ENCODE measurements at places on chromosomes 16 and 17.
A peak's percentile ranks its signal among the peaks of the same experiment; 100 is the strongest.

- no peaks in the 10 kb centered on the region for H3K27me3 ChIP-seq
- no peaks in the 10 kb centered on the region for H3K36me3 ChIP-seq
- no peak for DNase-seq
Measured at GRCh38 chr17:8357910-8358309, 18.3 kb downstream of the ODF4 start.

DNA sequence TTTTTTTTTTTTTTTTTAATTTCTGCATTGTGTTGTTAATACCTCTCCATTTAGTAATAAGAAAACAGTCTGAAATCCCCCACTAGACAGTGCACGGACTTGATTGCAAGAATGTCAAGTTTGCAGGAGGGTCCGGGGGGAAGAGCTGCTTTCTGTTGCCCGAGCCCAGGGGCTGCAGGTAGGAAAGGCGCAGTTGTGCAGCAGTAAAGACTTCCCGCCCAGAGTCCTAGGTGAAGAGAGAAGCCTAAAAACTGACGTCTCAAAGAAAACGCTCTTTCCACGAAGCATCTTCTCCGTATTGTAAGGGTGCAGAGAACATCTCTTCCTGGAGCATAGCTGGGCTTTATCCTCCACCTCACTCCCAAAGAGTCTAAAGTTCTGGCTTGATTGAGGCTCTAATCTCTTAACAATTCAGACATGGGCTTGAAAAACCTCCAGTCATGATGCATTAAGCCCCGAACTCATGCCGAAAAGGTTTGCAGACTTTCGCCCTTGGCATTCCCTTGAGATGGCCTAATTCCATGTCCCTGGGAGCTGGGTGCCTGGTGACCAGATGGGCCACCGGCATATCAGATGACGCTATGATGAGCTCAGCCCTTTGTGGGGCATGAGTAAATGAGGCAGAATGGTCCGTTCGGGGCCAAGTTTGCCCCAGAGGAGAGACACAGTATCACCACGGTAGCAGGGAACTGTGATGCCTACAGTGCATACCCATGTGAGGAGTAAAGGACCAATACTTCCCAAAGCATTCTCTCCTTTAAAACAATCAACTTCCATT, 436.2 kb upstream of the ZFHX3 start:
- DNase-seq = no peak
- H3K36me3 ChIP-seq = no peaks in the 10 kb centered on the region
- H3K27ac ChIP-seq = no peak overlapping the region
- H3K27me3 ChIP-seq = peaks cover 4% of the 10 kb centered on the region

DNA sequence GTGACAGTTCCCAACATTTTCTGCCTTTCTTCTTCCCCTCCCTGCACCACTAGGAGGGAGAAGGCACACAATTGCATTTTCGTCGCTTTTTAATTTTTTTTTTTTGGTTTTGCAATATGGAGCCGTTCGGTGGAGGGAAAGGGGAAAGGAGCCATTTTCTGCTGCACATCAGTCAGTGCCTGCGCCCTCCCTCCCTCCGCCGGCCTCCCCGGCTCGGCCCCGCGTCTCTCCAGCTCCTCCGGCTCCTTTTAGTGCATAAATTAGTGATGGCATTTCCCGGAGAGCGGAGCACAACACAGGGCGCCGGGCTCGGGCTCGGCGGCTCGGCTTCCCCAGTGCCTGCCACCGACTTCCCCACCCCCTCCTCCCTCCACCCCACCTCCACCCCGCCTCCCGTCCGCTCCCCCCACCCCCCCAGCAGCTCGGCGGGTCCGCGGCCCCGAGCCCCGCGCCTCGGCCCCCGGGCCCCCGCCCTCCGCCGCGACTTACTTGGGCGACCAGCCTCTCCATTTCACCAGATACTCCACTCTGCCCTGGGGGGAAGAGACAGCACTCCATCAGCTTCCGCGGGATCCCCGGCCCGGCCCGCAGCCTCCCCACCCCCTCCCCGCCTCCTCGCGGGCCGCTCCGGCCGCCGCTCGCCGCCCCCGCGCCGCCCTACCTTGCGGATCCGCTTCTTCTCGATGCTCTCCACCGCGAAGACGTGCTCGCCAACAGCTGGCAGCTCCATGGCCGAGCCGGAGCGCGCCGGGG, 542 bp downstream of the CBX4 start:
- H3K27me3 ChIP-seq = peaks cover 87% of the 10 kb centered on the region
- no peak overlapping the region for H3K27ac ChIP-seq
- H3K4me1 ChIP-seq = peaks cover 6% of the 10 kb centered on the region
- DNase-seq = peak; percentile 73
- H3K4me3 ChIP-seq = peak overlapping the region; percentile 59
- H3K36me3 ChIP-seq = peaks cover 20% of the 10 kb centered on the region

- DNase-seq = no peak
- H3K27ac ChIP-seq = no peak overlapping the region
- H3K4me1 ChIP-seq = peaks cover 3% of the 10 kb centered on the region
- H3K27me3 ChIP-seq = peaks cover 13% of the 10 kb centered on the region
- peak overlapping the region; percentile 49 for H3K4me3 ChIP-seq
- no peaks in the 10 kb centered on the region for H3K36me3 ChIP-seq
Measured at GRCh38 chr17:75721463-75722011, 278 bp downstream of the ITGB4 start.

GRCh38 chr17:37527249-37527851, 37.7 kb downstream of the DUSP14 start:
- no peak overlapping the region for H3K4me3 ChIP-seq
- H3K27ac ChIP-seq = no peak overlapping the region
- no peaks in the 10 kb centered on the region for H3K4me1 ChIP-seq
- peak; percentile 40 for DNase-seq
- no peaks in the 10 kb centered on the region for H3K36me3 ChIP-seq

DNA sequence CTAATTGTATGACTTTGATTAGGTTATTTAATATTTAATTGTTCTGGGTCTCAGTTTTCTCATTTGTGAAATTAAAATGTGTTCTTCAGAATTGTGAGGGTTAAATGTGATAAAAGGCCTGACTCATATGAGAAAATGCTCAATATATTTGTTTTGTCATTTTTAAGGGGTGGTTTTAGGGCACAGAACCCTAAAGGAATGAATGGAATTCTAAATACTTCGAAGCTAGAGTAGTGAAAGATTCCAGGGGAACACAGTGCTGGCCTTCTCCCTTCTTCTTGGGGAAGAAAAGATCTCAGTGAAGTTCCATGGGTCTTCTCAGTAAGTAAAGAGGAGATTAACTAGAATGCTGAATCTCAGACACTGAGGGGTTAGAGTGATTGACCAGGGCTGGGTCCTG, 3.9 kb upstream of the SMPD3 start:
- no peak overlapping the region for H3K4me3 ChIP-seq
- peaks cover 7% of the 10 kb centered on the region for H3K27me3 ChIP-seq
- no peaks in the 10 kb centered on the region for H3K36me3 ChIP-seq
- peaks cover 8% of the 10 kb centered on the region for H3K4me1 ChIP-seq
- no peak overlapping the region for H3K27ac ChIP-seq

GRCh38 chr17:11991461-11991860, 5.8 kb downstream of the ZNF18 start:
- H3K4me1 ChIP-seq = no peaks in the 10 kb centered on the region
- DNase-seq = no peak
- H3K27me3 ChIP-seq = no peaks in the 10 kb centered on the region
- H3K27ac ChIP-seq = no peak overlapping the region

GRCh38 chr16:78098595-78099270, 721 bp upstream of the WWOX start:
- peaks cover 11% of the 10 kb centered on the region for H3K27me3 ChIP-seq
- no peak for DNase-seq
- H3K4me1 ChIP-seq = no peaks in the 10 kb centered on the region
- 0 out of 2 replicates have a peak, but pooled peaks cover 4% of the 10 kb centered on the region for H3K36me3 ChIP-seq
- H3K4me3 ChIP-seq = peak overlapping the region; percentile 93

DNA sequence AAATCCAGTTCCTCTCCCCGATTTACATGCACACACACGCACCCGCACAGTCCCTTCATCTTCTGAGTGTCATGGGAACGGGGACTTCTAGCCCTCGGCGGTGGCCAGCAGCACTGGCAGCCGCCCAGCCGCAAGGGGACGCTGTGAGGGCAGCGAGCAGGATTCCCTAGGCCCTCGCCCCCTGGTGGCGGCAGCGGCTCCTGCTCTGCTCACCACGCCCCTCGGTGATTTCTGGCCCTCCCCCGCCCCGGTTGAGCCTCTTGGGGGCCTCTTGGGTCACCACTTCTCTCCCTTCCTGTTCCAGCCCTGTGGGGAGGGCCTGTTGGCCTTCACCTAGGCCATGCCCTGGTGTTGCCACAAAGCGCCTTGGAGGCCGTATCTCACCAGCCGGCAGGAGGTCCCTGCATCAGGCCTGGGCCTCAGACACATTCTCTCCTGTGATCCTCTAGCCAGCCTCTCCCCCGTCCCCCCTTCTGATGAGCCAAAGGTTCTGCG, 75.2 kb upstream of the KSR1 start:
- peak; percentile 68 for DNase-seq
- no peaks in the 10 kb centered on the region for H3K4me1 ChIP-seq
- no peaks in the 10 kb centered on the region for H3K27me3 ChIP-seq
- H3K27ac ChIP-seq = no peak overlapping the region
- H3K36me3 ChIP-seq = no peaks in the 10 kb centered on the region
- H3K4me3 ChIP-seq = no peak overlapping the region

- no peaks in the 10 kb centered on the region for H3K36me3 ChIP-seq
- DNase-seq = no peak
- no peaks in the 10 kb centered on the region for H3K4me1 ChIP-seq
- no peaks in the 10 kb centered on the region for H3K27me3 ChIP-seq
- no peak overlapping the region for H3K27ac ChIP-seq
- H3K4me3 ChIP-seq = no peak overlapping the region
Measured at GRCh38 chr16:82510789-82511305, 115.9 kb upstream of the CDH13 start.

- H3K27ac ChIP-seq = no peak overlapping the region
- H3K4me1 ChIP-seq = peaks cover 4% of the 10 kb centered on the region
- no peaks in the 10 kb centered on the region for H3K36me3 ChIP-seq
- no peak for DNase-seq
- no peaks in the 10 kb centered on the region for H3K27me3 ChIP-seq
- H3K4me3 ChIP-seq = no peak overlapping the region
Measured at GRCh38 chr16:49493836-49494235, 120.2 kb downstream of the C16orf78 start.

GRCh38 chr17:68909066-68909465, 46.1 kb downstream of the ABCA8 start:
- H3K27ac ChIP-seq = no peak overlapping the region
- no peaks in the 10 kb centered on the region for H3K4me1 ChIP-seq
- no peak overlapping the region for H3K4me3 ChIP-seq

GRCh38 chr17:10048629-10049350, 143.7 kb upstream of the RCVRN start:
- DNase-seq = no peak
- H3K4me3 ChIP-seq = no peak overlapping the region
- no peaks in the 10 kb centered on the region for H3K4me1 ChIP-seq
- H3K36me3 ChIP-seq = no peaks in the 10 kb centered on the region

- H3K27me3 ChIP-seq = no peaks in the 10 kb centered on the region
- no peak for DNase-seq
- H3K4me3 ChIP-seq = no peak overlapping the region
- peaks cover 26% of the 10 kb centered on the region for H3K4me1 ChIP-seq
Measured at GRCh38 chr16:51542981-51543815, 392.1 kb upstream of the SALL1 start.

DNA sequence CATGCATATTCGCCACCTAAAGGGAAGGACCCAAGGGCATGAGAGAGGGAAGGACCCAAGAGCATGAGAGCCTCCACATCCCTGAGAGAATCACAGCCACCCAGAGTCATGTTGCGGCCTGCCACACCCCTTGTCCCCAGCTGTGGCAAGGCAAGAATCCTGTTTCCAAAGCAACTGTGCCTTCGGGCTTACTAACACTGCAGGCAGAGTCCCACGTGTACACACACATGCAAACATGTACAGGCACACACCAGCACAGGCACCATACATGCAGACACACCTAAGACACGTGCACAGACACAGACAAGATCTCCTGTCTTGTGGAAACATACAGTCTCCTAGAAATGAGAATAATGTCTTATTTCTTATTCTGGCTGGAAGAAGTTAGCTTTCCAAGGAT, 92.4 kb upstream of the CDYL2 start:
- H3K27ac ChIP-seq = no peak overlapping the region
- H3K36me3 ChIP-seq = no peaks in the 10 kb centered on the region
- H3K4me3 ChIP-seq = no peak overlapping the region
- H3K4me1 ChIP-seq = no peaks in the 10 kb centered on the region
- H3K27me3 ChIP-seq = no peaks in the 10 kb centered on the region

DNA sequence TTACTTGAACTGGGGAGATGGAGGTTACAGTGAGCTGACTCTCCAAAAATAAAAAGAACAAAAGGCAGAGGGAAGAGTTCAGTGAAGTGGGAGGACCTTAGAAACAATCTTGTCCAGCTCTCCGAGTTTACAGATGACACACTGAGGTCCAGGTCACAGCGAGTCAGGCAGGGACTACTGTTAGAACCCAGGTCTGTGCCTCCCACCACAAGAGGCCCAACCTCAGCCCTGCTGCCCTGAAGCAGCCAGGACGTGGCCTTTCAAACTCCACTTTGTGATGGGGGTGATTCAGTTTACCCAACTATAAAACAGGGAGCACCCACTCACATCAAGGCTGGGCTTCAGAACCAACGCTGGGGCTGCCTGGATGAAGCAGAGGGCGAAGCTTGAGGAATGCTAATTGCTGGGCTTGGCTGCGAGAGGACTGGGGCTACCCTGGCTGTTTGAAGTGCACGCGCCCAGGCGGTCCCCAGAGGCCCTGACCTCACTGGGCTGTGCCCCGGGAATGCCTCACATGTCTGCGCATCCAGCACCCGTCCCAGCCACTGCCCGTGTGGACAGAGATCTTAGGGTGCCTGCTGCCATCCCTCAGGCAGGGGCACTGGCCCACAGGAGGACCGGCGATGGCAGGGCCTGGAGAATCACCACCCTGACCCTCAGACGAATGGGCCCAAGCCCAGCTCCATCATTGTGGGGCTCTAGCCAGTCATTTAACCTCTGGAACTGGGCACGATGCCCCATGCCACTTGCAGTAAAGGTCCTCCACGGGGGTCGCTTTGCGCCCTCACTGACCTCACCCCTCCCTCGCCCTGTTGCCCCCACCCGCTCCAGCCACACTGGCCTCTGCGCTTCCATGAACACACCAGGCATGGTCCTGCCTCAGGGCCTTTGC, 11.4 kb downstream of the SLC5A10 start:
- peaks cover 19% of the 10 kb centered on the region for H3K4me1 ChIP-seq
- no peak overlapping the region for H3K4me3 ChIP-seq
- no peak for DNase-seq
- H3K36me3 ChIP-seq = no peaks in the 10 kb centered on the region
- no peak overlapping the region for H3K27ac ChIP-seq
- H3K27me3 ChIP-seq = no peaks in the 10 kb centered on the region

DNA sequence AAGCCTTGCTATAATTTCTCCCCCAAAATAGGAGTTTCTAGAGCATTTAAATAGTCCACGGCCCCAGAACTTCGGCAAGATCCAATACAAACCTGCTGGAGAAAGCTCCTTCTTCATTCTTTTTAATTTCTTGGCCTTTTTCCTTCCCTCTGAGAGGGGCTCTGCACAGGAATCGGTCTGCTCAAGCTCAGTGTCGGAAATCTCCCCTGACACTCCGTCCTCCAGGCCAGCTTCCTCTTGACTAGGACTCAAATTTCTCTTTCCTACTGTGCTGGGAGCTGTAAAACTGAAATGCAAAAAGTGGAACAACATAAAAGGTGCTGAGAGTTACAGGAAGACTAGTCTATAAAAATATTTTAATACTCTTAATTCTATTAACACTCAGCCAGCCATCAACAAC, 183.3 kb downstream of the PARN start:
- no peaks in the 10 kb centered on the region for H3K36me3 ChIP-seq
- H3K27ac ChIP-seq = no peak overlapping the region
- no peaks in the 10 kb centered on the region for H3K4me1 ChIP-seq

GRCh38 chr17:49496183-49496866, 1.2 kb downstream of the NGFR start:
- peak; percentile 98 for DNase-seq
- H3K27ac ChIP-seq = no peak overlapping the region
- peaks cover 10% of the 10 kb centered on the region for H3K4me1 ChIP-seq
- H3K27me3 ChIP-seq = peaks cover 12% of the 10 kb centered on the region
